ENCODE measurements at places on chromosomes 3 and 15.

GRCh38 chr15:51938286-51938685 lies 33.3 kb downstream of the LEO1 start:
- DNase-seq = no peak

DNA sequence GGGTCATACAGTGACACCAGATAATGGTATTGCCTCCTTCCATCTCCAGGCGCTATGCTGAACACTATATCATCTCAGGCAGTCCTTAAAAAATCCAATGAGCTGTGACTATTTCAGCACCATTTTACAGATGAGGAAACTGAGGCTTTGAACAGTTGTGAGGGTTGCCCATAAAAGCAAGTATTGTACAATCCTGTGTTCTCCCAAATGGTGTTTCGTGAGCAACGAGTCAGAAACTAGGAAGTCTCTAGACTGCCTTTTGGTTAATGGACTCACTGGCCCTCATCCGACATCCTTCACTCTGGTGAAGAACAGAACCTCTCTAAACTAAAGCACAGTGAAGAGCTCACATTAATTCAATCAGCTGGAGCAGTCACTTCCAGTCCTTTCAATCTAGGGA lies 61.8 kb downstream of the ATP8B4 start:
- DNase-seq = no peak

DNA sequence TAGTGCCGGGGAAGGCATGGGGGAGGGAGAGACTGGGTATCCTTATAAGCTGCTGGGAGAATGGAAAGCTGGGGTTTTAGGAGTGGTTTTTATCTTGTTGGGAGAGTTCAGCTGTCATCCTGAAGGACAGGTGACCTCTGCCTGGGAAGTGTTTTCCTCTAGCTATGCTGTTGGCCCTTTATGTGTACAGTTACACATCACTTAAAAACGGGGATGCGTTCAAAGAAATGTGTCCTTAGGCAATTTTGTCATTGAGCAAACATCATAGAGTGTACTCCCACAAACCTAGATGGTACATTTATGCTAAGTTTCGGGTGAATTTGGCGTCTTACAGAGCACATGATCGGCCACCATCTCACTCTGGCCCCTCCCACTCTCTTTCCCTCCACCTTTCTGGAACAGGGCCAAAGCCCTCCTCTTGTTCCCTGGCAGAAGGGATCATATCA lies 164.3 kb upstream of the NUDT16 start:
- DNase-seq = no peak

- DNase-seq = no peak
These were observed 36.9 kb upstream of the CTSH start for GRCh38 chr15:78981532-78982313.

- no peak for DNase-seq
These were observed 84.9 kb upstream of the POU1F1 start for GRCh38 chr3:87361271-87361670.

GRCh38 chr3:177878192-177878591 lies 658.0 kb upstream of the KCNMB2 start:
- no peak for DNase-seq

GRCh38 chr15:75695220-75695619 lies 17.4 kb downstream of the CSPG4 start:
- DNase-seq = no peak

DNA sequence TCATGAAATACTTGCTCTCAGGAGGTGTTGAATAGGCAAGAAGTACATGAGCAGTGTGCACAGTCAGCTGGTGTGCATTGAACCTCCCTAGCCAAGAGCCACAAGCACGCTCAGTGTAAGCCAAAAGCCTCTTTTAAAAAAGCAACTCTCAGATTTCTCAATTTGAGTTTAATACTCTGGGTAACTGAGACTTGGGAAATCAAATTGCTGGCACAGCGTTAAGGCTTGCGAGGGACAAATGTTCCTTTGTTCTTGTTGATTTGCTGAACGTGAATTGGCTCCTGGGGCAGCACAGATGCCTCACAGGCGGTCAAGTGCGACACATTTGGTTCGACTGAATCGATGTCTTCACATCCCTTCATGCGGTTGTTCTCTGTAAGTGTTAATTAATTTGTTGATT lies at the start of gene FAM240A:
TSS of gene FAM240A (plus strand) at position 202 of the 400 bp plus-strand sequence. CDS start at position 361, 159 bp downstream.
- DNase-seq = no peak

DNA sequence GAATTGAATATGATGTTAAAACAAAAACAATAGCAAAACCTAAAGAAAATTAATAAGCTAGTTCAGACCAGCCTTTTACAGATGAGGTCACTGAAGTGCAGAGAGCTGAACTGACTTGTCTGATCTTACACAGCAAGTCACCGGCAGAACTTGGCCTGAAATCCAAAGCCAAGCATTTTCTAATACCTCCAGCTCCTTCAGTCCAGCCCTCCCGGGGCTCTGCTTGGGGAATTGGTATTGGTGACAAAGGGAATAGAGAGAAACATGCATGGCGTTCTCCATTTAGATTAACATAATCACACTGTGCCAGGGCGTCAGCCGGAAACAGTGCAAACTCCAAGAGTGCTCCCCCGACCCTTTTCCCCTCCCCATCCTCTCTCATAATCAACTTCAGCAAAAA lies 14.1 kb upstream of the ZSCAN2 start:
- DNase-seq = no peak

DNA sequence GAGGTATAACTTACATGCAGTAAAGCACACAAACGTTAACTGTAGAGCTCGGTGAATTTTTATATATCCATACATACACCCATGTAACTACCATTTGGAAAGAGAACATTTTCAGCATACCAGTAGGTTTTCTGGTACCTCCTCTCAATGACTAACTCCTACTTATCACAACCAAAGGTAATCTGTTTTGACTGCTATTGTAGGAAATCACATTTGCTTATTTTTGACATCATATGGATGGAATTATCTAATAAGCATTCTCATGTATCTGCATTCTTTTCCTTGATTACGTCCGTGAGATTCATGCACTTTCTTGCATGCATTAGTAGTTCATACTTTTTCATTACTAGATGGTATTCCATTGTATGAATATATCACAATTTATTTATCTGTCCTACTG lies 76.8 kb downstream of the CSNK1G1 start:
- no peak for DNase-seq

GRCh38 chr3:190289989-190290388 lies 32.3 kb downstream of the CLDN1 start:
- DNase-seq = no peak

DNA sequence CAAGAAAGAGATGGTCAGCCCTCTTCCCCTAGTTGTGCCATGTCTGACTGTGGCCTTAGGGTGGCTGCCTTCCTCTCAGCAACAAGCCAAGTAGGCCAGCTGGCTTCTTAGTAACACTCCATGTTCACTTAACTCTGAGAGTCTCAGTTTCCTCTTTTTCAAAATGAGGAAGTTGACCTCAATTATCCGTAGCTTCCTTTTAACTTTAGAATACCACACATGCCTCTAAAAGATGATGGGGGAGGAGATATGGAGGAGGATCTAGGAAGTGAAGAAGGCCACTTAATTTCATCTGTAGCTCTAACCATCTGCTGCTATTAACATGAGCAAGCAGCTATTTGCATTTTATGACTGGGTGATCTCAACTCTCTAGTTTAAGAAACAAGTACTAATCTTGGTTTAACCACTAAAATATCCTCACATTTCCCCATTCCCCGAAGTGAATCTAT lies 32.9 kb downstream of the CD200R1L start:
- DNase-seq = no peak

GRCh38 chr15:42121682-42122081 lies 27.3 kb upstream of the PLA2G4D start:
- no peak for DNase-seq
